ENCODE measurements at places on chromosomes 4 and X.
A peak's percentile ranks its signal among the peaks of the same experiment; 100 is the strongest.

DNA sequence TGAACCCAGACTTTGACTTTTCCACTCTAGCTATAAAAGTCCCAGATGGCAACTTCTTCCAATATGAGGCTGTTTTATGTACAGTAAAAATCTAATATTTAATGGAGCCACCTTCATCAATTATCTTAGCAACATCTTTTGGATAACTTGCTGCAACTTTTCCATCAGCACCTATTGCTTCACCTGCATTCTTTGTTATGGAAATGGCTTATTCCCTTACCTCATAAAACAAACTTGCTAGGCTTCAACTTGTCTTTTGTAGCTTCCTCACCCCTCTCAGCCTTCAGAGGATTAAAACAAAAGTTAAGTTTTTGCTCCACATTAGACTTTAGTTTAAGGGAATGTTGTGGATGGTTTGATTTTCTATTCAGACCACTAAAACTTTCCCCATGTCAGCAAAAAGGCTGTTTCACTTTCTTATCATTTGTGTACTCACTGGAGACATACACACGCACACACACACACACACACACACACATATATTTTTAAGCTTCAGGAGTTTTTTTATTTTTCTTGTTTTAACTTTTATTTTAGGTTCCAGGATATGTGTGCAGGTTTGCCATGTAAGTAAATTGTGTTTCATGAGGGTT is 1296.1 kb upstream of the PABPC4L start:
- ATAC-seq: no peak

GRCh38 chr4:183443655-183444213 is 702 bp upstream of the CDKN2AIP start:
- peak; percentile 57 for ATAC-seq

- ATAC-seq: peak; percentile 49
Measured at GRCh38 chr4:77959566-77960338, 97.1 kb downstream of the MRPL1 start.

DNA sequence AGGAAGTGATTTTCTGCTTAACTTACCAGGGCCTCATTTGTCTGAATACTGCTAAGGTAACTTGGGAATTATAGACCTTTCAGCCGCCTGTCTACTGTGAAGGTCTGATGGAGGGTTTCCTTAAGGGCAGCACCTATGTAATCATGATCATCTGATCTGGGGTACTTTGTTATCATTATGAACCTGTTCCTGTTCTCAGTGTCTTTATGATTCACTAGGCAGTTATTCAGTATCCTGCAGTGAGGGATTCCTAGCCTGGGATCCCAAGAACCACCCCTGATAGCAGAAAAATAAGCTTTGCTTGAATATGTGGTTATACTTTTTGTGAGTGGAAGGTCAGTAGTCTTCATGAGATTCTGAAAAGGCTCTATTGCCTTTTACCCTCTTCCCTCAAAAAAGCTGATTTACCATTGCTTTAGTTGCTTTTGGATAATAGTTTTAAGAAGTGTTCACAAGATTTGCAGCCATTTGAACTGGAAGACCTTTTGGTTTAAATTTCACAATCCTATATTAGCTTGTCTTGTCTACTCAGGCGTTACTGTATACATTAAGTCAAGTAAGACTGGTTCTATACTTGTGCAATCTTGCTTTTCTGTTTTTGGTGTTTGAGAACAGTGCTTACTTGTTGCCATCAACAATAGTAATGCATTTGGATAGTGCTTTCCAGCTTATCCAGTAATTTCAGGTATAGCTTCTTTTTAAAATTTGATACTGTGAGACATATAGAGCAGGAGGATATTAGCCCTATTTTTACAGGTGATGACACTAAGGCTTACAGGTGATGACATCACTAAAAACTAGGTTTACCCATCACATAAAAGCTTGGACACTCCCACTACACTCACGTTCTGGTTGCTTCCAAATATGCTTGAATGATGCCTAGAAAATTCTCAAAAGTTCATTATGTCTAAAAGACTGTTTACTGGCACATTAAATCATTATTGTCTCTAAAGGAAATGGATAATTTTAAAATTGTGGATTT is 60.0 kb downstream of the FHIP1A start:
- ATAC-seq: peak; percentile 55

GRCh38 chrX:55484948-55485347 is 4.7 kb downstream of the USP51 start:
- no peak for ATAC-seq

DNA sequence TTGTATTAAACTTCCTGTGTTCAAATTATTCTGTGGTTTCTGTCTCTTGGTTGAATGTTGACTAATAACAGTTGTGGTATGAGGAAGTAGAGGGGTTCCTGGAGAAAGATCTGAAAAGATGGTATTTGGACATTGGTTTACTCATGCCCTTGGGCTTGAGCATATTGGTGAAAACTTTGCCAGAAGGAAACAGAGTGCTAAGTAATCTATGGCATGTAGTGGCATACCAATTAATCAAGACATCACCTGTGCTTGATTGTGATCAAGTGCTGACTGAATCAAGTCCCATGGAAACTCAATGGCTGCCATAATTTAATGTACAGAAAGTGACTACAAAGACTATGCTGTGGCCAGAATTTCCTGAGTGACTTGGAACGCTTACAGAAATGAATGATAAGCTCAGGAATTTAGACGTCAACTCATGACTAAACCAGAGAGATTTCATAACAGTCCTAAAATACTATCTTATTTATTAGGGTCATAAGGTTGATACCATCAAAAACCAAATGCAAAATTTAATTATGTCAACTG is 2062.9 kb downstream of the ARAP2 start:
- no peak for ATAC-seq

- ATAC-seq: no peak
Measured at GRCh38 chr4:109675181-109675580, 28.1 kb downstream of the CASP6 start.

- ATAC-seq: no peak
Measured at GRCh38 chr4:184329659-184330400, 112.2 kb upstream of the ENPP6 start.

GRCh38 chr4:158826057-158826456 is 57.2 kb downstream of the FNIP2 start:
- no peak for ATAC-seq

- no peak for ATAC-seq
Measured at GRCh38 chrX:78237127-78237526, 90.3 kb downstream of the CYSLTR1 start.

DNA sequence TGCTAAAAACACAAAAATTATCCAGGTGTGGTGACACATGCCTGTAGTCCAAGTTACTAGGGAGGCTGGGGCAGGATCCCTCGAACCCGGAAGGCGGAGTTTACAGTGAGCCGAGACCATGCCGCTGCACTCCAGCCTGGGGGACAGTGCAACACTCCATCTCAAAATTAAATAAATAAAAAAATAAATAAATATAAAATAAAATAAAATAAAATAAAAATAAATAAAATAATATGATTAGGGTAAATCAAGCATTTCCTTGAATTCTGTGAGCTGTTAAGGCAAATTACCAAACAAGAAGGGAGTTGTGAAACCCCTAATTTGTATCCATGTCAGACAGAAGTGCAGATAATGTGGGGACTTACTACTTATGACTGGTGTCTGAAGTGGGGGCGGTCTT is 1928.9 kb upstream of the IGFBP7 start:
- ATAC-seq: no peak

DNA sequence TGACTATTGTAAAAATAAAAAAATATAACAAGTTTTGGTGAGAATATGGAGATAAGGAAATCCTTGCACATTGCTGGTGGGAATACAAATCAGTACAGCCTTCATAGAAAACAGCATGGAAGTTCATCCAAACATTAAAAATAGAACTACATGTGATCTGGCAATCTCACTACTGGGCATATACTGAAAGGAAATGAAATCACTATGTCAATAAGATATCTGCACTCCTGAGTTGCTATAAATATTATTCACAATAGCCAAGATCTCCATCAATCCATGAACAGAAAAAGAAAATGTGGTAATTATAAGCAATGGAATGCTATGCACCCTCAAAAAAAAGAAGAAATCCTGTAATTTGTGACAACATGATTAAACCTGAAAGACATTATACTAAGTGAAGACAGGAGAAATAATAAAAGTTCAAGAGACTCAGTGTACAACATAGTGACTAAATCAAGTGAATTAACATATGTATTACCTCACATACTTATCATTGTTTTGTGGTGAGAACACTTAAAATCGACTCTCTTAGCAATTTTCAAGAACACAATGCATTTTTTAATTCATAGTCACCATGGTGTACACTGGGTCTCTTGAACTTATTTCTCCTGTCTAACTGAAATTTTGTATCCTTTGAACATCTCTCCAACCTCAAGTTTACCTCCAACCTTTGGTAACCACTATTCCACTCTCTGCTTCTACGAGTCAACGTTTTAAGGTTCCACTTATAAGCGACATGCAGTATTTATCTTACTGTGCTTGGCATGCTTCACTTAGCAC is 1703.7 kb upstream of the AGA start:
- ATAC-seq: no peak

- no peak for ATAC-seq
Measured at GRCh38 chr4:188008377-188008776, 12.8 kb downstream of the ZFP42 start.

DNA sequence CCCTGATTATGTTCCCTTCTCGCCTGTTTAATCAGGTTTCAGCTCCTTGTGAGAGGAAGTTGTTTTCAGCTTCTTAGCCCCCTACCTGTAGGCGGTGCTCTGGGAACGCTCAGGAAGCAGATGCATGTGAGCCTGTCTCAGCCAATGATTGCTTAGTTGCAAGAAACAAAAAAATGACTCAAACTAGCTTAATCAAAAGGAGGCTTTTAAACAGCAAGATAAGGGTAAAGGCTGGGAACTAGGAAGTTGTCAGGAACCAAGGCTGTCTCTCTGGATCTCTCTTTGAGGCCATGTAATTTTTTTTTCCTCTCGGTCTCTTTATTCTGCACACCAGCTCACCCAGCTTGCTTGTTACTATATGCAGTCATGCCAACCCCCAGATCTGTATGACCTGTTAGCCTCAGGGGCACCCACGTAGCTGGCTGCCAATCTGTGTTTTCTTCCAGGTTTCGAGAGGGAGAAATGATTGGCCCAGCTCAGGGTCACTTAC is 109.1 kb downstream of the PTTG2 start:
- ATAC-seq: peak; percentile 91

DNA sequence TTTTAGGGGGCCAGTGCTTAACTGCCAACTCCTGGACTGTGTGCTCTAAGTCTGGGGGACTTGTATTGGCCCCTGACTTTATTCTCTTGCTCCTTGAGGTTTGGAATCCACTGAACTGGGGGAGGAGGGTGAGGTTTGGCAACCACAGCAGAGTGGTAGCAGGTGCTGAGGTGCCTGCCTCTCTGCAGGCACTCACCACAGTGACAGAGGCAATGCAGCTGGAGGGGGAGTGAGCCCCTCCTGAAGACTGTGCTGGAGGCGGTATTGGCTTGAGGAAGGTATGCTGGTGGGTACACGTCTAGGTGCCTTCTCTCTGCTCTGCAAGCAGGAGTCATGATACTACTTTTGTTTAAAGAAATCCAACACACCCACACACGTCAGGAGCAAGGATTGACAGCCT is 24.6 kb downstream of the CFAP299 start:
- ATAC-seq: no peak

DNA sequence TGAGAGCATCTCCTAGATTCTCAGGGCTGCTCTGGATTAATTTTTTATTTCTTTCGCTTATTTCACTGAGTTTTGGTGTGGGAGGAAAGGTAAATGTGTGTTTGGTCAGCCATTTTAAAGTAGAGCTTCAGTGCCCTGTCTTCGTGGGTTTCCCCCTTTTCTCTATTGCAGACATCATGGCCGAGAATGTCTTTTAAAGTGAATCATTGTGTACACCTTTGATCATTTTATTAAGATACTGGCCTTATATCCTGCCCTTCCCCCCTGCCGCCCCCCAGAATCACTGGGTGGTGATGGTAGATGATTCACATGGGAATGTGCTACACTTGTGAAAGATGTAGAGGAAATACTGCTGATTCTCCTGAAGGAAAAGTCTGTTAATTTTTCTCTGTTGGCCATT is 23.8 kb downstream of the CDKL5 start:
- ATAC-seq: no peak

GRCh38 chrX:10457092-10457491 is 163.3 kb downstream of the MID1 start:
- no peak for ATAC-seq

- no peak for ATAC-seq
Measured at GRCh38 chr4:184953421-184953945, 64.8 kb upstream of the HELT start.

DNA sequence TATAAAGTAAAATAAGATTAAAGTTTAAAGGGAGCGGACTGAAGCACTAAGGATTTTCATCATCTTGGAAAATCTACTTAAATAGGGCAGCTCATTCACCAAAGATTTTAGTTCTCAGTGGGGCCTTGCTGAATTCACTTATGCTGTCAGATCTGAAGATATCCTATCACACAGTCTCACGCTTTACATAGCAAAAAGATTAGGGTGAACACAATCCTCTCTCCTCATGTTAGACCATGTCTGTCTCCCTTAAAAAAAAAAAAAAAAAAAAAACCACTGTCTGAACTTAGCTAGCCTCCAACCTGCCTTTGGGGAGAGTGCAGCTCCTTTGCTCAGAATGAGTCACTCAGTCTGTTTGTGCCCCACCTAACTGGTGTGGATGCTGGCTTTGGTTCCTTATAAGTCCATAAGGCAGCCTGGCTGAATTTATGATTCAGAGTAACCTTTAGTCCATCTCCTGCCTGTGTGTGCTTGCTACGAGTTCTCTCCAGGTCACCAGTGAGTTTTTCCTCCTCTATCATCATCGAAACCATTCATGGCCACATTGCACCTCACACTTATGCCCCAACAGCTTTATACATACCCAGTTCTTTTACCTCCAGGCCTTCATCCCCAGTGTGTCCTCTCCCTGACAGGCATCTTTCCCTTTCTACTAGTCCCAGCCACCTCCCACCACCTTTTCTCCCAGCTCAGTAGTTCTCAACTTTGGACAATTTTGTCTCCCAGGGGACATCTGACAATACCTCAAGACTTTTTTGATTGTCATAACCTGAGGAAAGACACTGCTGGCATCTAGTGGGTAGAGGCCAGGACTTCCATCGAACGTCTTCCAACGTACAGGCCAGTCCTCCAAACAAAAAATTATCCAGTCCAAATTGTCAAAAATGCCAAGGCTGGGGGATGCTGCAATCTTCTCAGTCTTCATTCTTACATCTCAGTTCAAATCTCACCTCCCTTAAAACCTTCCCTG is 220.7 kb upstream of the EMCN start:
- peak; percentile 94 for ATAC-seq

GRCh38 chrX:151183912-151184565 is 7.7 kb downstream of the GPR50 start:
- ATAC-seq: no peak

- ATAC-seq: no peak
Measured at GRCh38 chrX:6924443-6925077, 223.0 kb upstream of the STS start.

DNA sequence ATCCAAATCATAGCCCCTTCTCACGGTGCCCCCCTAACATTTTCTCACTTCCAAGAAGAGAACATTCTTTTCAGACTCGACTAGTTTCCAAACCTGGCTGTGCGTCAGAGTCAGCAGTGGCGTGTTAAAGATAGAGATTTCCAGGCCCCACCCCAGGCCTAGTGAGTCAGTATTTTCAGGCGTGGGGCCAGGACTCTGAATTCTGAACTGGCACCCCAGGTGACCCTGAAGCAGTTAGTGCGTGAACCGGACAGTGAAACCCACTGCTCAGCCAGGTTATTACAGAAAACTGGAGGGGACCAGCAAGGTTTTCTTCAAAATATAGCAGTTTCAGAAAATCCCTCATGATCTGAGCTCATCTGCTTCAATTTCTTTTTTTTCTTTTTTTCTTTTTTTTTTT is 35.0 kb upstream of the BCOR start:
- peak; percentile 82 for ATAC-seq
